RPMI7951 (cell line): ENCODE measurements at places on chromosomes 1 and 21. TPM values are rescaled to one million over a fixed set of nuclear protein-coding genes. Genes with fewer than 3 reads are reported as not detected.

DNA sequence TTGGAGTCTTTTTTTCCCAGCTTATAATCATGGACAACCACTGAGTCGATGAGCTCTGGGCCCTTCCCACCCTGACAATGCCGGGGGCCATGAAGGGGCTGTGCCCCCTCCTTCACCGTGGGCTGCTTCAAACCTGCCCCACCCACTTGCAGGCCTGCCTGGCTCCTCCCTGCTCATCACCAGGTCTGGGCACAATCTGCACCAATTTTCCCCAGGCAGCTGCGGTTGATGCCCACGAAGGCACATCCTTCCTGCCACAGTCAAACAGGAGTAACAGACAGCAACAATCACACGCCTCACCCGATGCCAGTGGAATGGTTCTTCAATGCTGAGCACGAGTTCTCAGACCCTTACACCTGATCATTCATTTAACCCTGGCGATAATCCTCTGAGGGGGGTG is 18.9 kb downstream of the PGLYRP3 start:
- DNase-seq: no peak

Gene LCE1F
- total RNA-seq: not detected in 2 replicates

Gene FCMR
- 0.68 and 1.7 TPM in 2 replicates for total RNA-seq

DNA sequence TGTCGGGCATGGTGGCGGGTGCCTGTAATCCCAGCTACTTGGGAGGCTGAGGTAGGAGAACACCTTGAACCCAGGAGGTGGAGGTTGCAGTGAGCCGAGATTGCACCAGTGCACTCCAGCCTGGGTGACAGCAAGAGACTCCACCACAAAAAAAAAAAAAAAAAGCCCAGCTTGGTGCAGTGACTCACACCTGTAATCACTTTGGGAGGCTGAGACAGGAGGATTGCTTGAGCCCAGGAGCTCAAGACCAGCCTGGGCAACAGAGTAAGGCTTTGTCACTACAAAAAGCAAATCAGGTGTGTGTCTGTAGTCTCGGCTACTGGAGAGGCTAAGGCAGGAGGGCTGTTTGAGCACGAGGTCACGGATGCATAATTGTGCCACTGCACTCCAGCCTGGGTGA is 5.0 kb upstream of the H6PD start:
- DNase-seq: peak; percentile 37

Gene ARTN
- 9.1 and 10.7 TPM in 2 replicates for total RNA-seq

DNA sequence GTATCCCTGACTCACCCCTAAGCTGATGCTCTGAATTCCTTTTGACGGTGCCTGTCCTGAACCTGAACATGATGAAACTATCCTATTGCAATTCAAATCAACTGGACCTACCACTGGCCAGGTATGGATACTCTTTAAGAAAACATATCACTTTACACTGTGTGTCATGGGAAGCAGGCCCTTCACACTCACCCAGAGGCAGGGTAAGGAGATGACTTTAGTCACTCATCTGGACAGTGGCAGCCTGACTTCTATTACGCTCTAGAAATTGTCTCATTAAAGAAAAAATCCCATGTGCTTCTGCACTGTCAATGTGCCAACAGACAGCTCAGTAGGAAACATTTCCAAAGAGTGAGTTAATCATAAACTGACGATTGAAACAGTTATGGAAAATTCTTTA is 94.3 kb downstream of the VAV3 start:
- DNase-seq: no peak

GRCh38 chr21:38048167-38048566 is 131.9 kb upstream of the KCNJ6 start:
- no peak for DNase-seq

GRCh38 chr1:50521703-50522102 is 98.5 kb upstream of the DMRTA2 start:
- no peak for DNase-seq

GRCh38 chr1:9888886-9889285 is 21.2 kb downstream of the CTNNBIP1 start:
- DNase-seq: no peak

DNA sequence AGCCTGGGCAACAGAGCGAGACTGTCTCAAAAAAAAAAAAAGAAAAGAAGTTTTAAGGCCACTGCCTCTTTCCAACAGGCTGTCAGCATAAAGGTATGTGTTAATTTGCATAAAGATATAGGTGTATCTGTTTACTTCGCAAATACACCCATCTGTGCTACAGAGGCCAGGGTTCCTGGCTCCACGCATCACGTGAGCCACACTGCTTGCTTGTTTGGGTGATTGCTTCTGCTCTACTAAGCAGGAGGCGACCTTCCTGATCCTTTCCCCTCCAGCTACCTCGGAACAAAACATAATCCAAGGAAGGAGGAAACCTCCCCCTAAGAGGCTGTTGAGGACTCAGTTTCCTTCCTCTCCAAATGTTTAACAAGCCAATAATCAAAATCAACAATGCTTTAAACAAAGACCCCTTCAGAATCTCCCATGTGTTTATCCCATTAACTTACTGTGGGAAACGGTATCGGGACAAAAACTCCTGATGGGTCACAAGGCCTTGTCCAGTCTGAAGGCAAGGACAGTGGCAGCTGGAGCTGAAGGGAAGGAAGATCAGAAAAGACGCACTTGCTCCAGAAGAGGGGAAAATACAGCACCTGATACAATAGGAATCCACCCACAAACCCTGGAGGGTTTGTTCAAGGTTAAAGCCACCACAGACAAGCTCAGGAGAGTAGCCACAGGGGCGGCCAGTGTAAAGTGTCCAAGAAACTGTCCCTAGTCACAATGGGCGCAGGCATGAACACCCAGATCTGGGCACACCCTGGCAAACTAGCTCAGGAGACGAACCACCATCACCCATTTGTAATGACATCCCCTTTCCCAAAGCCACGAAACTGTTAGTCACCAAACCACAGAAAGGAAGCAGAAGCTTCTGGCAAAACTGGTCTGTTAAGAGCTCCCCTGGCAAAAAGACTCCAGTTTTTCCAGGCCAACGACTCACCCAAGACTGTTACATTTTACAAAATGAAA is 17.2 kb downstream of the CTNNBIP1 start:
- peak; percentile 94 for DNase-seq

GRCh38 chr1:59733443-59734141 is 81.2 kb upstream of the HOOK1 start:
- DNase-seq: no peak

GRCh38 chr1:184480736-184481135 is 93.9 kb downstream of the C1orf21 start:
- DNase-seq: no peak

Gene BRDT
- total RNA-seq: not detected in 2 replicates

Gene PRELP
- total RNA-seq: not detected in 2 replicates

Gene ROR1
- total RNA-seq: 9.0 and 10.5 TPM in 2 replicates

- DNase-seq: no peak
These were observed 17.5 kb upstream of the PRDM2 start for GRCh38 chr1:13682444-13682843.

DNA sequence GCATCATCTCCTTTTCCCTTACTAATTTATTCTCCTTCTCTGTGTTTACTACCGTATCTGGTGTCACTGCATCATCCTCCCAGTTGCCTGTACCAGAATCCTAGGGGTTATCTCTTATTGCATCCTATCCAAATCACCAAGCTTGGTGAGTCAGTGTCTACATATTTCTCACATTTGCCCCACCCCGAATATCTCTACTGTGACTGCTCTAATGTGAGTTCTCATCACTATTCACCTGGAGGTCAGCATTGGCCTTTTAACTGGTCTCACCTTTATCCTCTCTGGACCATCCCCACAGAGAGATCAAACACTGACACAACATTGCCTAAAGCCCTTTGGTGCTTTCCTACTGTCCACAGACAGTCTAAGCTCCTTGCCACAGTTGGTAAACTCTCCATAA is 45.7 kb upstream of the ZNF648 start:
- DNase-seq: no peak

Gene UFC1
- total RNA-seq: 81.9 and 95.6 TPM in 2 replicates

GRCh38 chr1:6912518-6912917 is 127.3 kb downstream of the CAMTA1 start:
- DNase-seq: no peak

Gene HEYL
- not detected in 2 replicates for total RNA-seq

DNA sequence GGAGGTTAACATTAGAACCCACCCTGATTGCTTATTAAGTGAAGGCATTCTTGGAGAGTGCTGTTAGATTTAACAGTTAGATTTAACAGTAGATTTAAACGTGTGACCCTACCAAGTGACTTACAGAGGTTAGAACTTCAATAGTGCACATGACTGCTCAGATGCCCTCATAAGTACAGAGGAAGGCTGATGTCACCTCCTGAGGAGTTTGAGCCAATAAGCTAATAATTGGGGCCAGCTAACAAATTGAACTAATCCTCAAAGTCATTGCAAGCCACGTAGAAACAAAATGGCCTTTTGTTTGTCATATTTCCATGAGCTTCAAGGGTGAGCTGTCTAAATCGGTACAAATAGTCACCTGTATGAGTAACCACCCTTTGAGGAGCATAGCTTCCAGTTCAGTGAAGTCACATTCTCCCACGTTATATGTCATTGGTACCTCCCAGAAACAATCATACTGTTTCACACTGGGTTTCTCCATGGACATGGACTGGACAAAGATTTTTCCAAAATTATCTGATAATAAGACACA is 11.7 kb downstream of the AVPR1B start:
- no peak for DNase-seq

GRCh38 chr1:8223526-8223925 is 94.4 kb upstream of the SLC45A1 start:
- no peak for DNase-seq

GRCh38 chr1:175845338-175845737 is 101.9 kb upstream of the TNR start:
- DNase-seq: no peak
